AG04449 (cell line): ENCODE measurements at places on chromosomes 1 and 21.

DNA sequence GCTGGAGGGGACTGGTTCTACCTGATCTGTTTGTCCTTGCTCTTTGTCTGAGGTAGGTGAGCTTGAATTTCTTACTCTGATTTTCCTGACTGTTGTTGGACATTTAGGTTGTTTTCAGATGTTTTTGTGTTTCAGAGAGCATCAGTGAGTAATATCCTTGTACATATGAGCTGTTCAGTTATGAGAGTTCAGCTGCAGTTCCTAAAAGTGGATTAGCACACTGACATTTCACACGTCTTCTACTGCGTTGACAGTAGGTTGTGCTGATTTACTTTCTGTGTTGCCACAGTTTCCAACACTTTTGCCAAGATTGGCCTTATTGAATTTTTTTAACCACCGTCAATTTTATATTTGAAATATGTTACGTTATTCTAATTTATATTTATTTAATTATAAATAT is 27.7 kb downstream of the CXADR start:
- DNase-seq: no peak

DNA sequence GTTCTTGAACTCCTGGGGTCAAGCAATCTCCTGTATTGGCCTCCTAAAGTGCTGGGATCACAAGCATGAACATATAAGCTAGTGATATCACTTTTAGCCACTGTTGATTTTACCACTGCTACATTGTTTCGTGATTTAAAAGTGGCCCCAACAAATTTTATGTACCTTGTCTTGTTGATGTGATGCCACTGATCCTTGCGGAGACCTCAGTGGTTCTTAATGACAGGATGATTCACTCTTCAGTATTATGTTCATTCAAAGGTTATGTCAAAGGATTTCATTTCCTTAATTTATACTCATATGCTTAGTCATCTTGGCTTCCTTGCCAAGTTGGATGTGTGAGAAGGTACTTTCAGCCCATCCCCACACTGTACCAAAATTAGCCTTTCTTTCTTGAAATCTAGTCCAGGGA is 12.1 kb downstream of the PRKACB start:
- peak; percentile 44 for DNase-seq

DNA sequence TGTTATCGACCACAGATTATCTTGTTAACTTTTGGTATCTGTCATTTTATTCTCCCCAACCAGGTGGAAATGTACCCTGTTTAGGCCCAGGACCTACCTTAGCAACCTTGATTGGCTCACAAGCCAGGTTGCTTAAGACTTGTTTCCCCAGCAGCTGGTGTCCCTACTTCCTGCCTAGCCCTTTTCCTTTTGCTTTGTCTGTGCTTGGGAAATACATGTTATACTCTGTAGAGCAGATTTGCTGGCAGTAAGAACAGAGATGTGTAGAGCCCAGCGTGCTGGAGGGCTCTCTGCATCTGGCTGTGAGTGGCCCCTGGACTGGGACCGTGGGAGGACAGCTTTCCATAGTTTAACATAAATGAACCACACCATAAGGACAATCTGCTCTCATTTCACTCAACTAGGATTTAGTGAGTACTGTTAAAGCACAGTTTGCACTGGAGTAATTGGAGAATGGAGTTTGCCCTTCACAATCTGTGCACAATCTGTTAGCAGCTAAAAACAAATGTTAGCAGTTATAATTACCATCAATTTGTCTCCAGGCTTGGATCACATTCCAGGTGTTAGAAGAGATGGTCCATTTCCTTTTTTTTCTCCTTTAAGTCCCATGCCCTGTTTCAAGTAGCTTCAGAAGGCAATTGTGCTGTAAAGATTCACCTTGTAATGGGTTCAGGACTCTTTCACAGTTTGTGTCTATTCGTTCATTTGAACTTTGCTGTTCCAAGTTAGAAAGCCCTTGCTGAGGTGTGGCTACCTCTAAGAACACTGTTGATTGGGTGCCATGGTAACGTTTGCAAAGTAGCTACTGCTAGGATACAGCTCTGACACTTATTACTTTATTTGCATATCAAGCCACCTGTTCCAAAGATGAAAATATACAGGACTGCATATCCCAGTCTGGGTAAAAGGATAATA is at the start of gene APOBEC4:
APOBEC4 (minus strand) TSS at position 770 of the 915 bp plus-strand sequence. CDS start 4,535 bp downstream, outside the sequence.
- DNase-seq: no peak

GRCh38 chr1:119787776-119788175 is 19.1 kb upstream of the HMGCS2 start:
- no peak for DNase-seq
